PC-3 (cell line): ENCODE measurements at places on chromosomes 3 and 15.

DNA sequence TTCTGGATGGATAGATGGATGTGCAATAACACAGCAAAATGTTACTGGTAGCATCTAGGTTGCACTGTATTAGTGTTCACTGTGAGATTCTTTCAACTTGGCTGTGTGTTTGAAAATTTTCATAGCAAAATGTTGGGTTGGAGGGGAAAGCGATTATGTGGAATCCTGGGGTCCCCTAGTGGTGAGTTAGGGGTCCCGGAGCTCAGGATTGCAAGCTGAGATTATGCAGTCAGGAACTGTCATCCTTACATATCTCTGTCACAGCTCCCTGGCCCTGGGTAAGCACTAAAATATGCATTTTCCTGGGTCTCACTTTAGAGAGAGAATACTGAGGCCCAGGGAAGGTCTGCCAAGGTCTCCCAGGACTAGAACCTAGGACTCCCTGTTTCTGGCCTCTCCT is 77.2 kb downstream of the CEMIP start:
- DNase-seq, result peak; percentile 38

- no peak for DNase-seq
Observed at GRCh38 chr15:67744331-67745072, 80.8 kb upstream of the SKOR1 start.

GRCh38 chr3:72255191-72255590 is 470.2 kb upstream of the PROK2 start:
- DNase-seq, result no peak

GRCh38 chr15:58632789-58633188 is 116.7 kb downstream of the ADAM10 start:
- DNase-seq, result no peak

- DNase-seq, result no peak
Observed at GRCh38 chr15:67674983-67675382, 132.5 kb downstream of the MAP2K5 start.

DNA sequence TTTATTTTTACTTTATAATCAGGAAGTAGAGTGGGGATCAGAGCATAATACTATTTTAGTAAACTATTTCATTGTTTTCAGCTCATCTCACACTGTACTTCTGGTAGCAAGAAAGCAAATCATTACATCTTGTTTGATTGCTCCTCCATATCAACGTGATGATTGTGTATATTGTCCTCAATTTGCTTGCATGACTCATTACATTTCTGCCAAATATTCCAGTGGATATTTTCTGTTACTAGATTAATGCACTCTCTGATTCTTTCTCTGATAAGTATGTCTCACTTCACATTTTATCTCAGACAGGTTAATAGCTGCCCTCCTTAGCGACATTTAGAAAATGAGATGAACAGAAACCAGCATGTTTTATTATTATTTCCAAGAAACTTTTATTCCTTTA is 1145.3 kb downstream of the OTOL1 start:
- no peak for DNase-seq

DNA sequence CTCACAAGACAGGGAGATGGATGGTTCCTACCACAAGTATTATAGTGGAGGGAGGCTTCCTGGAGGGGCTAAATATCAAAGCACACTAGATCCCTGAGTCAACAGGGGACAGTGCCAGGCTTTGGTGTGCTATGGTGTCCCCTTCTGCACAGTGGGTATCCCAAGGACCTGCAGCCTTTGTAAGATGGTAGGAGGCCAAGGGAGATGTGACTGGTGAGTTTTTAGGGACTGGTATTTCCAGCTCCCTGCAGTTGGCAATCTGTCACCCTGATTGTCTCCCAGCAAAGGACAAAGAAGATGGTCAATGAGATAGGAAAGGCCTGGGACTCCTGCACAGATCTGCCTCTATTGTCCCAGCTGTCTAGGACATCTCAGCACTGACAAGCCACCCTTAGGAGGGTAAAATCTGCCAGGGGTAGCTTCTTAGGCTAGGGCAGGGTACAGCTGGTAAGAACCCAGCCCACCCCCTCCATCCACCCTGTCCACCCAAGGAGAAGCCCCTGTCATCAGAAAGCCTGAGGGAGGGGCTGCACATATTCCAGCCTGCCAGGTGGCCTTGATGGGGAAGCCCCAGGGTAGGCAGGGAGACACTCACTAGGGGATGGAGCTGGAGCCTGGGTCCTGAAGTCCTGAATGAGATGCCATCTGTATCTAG is 631 bp downstream of the CYP1A1 start:
- no peak for DNase-seq

DNA sequence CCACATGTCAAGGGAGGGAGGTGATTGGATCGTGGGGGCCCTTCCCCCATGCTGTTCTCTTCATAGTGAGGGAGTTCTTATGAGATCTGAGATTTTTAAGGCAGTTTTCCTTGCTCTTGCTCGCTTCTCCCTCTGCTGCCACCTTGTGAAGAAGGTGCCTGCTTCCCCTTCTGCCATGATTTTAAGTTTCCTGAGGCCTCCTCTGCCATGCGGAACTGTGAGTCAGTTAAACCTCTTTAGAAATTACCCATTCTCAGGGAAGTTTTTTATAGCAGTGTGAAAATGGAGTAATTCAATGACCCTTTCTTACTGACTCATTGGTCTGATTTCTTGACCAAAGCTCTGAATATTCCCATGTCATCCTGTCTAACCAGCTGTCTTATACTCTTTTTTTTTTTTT is 484.4 kb upstream of the TPRG1 start:
- peak; percentile 66 for DNase-seq

- DNase-seq, result no peak
Observed at GRCh38 chr3:180188512-180189309, 152.0 kb upstream of the PEX5L start.

DNA sequence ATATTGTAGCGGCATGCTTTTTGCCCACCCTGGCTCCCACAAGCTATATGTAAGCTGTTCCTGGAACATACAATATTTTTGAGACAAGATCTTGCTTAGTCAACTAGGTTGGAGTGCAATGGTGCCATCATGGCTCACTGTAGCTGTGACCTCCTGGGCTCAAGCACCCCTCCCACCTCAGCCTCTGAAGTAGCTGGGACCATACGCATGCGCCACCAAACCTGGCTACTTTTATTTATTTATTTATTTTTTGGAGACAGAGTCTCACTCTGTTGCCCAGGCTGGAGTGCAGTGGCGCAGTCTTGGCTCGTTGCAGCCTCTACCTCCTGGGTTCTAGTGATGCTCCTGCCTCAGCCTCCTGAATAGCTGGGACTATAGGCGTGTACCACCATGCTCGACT is 6.7 kb upstream of the SQOR start:
- no peak for DNase-seq

DNA sequence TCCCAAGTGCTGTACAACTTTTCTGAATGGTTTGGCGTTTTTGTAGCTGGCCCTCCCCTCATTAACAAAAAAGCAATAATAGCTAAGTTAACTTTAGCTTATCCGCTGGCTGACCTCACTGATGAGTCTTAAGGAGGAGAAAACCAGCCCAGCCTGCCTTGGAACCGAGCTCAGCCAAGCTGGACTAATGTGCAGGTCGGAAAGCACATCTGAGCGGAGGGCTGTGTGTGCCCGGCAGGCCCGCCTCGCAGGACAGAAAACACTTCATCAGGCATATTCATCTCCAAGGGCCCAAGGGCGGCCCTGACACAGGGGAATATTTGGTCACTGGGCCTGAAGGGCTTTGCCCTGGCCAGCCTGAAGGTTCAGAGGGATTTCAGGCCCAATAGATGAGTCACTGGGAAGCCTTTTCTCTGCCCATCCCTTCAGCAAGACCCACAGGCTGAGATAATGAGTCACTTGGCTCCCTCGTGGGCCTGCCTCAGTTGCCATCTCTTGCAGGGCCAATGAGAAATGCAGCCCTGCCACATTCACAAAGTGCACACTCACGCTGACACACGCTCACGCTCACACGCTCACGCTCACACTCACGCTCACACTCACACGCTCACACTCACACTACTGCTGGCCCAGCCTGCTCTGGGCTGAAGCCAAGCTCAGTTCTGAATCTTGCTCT is 75.1 kb downstream of the SLC12A8 start:
- DNase-seq, result peak; percentile 22

DNA sequence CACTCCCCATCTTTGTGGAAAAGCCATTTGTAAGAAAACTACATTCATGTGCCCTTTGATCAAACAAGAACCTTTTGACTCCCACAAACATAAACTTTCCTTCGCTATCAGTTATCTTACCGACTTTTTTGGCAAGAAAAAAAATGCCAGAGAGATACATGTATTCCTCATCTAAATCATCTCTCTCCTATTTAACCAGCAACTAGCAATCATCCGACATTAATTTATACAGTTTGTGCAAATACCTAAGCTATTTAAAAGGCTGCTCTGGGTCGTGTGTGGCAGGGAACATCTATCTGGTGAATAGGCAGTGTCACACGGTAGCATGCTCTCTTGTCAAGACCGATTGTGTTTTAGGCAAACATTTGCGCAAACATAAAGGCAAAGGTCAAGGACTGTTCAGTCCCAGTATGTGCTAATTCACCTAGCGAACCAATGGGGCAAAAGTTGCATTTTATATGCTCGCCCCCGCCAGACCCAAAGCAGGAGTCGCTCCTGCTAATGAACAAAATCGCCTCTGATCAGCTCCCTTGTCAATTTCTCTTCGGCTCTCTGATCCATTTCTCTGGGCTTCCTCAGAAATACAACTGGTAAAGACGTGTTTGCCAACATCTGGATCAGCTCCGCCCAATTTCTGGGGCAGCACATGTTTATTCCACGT is 37.7 kb downstream of the ZIC4 start:
- no peak for DNase-seq

- no peak for DNase-seq
Observed at GRCh38 chr3:25465266-25465860, 37.3 kb downstream of the RARB start.

GRCh38 chr3:168989396-168989795 is 674.1 kb downstream of the MECOM start:
- peak; percentile 24 for DNase-seq

GRCh38 chr3:46930166-46930944 is 46.2 kb downstream of the CCDC12 start:
- DNase-seq, result no peak

DNA sequence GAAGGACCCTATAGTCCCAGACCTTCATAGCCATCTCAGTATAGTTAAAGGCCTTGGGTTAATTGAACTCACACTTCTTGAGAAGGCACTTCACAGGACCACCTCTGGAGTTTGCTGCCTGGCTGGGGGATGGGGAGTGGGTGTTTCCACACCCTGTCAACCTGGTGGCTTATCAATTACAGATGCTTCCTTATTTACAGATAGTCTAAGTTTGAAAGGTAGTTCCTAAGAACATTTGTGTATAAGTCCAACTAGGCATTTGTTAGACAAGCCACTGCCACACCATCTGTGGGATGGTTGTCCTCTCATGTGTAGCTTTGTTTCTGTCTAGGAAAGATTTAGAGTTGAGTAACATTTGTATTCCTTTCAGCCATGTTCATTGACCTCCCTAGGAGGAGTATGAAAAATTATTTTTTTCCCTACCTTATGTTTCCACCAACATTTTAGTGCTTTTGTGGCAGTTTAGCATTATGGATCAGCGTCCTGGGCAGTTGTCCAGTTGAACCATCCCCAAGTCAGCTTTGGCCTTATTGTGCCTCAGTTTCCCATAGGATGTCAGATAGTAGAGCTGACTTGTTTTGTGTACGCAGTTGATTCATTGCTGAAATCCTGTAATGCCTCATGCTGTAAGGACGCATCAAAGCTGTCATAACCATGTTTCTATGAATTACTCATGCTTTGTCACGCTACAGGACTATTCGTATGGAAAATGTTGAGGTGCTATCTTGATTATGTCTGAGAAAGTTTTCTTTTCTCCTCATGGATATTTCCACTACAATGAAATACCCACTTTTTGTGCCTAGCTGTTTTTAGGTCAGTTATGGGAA is 21.2 kb upstream of the SIAH2 start:
- peak; percentile 79 for DNase-seq

DNA sequence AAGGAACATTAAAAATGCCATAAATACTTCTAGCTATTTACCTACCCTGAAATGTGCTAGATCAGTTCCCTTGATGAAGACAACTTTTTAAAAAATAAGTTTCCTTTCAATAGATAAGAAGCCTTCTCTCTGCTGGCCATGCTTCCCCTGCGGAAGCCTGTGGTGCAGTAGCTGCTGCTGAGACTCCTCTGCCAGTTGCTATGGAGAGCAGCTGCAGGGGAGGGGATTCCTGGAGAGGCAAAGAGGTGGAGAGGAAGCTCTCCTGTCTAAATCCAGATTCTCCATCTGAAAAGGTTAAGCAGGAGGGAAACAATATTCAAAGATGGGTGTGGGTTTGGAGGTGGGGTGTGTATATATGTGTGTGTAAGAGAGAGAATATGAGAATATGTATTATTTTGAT is 69.8 kb upstream of the BFSP2 start:
- no peak for DNase-seq

DNA sequence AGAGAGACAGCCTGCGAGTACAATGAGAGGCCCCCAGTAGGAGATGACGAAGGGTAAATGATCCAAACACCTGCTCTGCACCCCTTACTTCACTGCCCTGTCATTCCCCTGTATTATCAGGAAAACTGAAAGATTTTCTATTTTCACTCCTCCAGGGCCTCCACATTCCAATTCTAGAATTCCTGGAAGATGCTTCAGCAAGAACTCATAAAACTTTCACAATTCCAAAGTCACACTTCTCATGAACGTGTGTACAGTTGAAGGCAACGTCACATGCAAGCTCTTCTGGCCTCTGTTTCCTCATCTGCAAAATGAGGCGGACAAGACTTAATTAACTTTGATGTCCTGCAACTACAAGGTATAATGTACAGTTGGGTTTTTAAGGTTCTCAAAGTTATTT is 62.8 kb upstream of the SPATA12 start:
- DNase-seq, result no peak
